ENCODE measurements at places on chromosomes 2 and 18. TPM values are rescaled to one million over a fixed set of nuclear protein-coding genes. Genes with fewer than 3 reads are reported as not detected.

The NFATC1 gene
- 4.2 TPM for total RNA-seq

The VWC2L gene
- total RNA-seq: not detected

The ECEL1 gene
- not detected for total RNA-seq

The ARHGAP25 gene
- 11.7 TPM for total RNA-seq

The RPRM gene
- not detected for total RNA-seq

The TCF23 gene
- total RNA-seq: not detected

The FSHR gene
- total RNA-seq: not detected

The LYG2 gene
- not detected for total RNA-seq

The UBXN2A gene
- total RNA-seq: 7.3 TPM

The LINC00305 gene
- not detected for total RNA-seq

The NEURL3 gene
- total RNA-seq: 0.32 TPM

The ALPI gene
- not detected for total RNA-seq

The ALPG gene
- total RNA-seq: not detected

The CNDP1 gene
- total RNA-seq: not detected

The RAB27B gene
- total RNA-seq: not detected

The APOB gene
- under 0.01 TPM for total RNA-seq

The CFAP65 gene
- not detected for total RNA-seq

The CHRNG gene
- total RNA-seq: not detected

The PFN4 gene
- 0.32 TPM for total RNA-seq
